Activated CD8-positive, alpha-beta T cell treated with anti-CD3 and anti-CD28 coated beads, Interleukin-2, amount 10 ng/mL, durations not matched to agents 7 days and 5 days (primary cell): ENCODE measurements at places on chromosomes 2 and 18.
A peak's percentile ranks its signal among the peaks of the same experiment; 100 is the strongest.

DNA sequence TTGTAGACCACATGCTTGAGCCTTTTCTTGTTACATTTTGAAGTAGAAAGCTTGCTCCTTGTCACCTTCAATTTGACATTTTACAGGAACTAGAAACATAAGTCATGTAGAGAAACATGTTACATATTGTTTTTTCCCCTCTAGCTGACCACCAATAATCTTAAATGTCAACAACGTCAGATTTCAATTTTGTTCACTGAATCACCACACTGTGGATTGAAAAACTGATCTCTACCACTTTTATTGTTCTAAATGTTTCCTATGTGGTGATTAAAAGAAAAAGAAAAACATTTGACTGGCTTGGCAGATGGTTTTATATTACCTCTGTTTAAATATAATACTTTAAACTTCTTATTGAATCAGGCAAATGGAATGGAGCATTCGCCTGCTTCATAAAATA, 87.7 kb downstream of the DSEL start:
- no peaks in the 10 kb centered on the region for H3K27me3 ChIP-seq
- no peaks in the 10 kb centered on the region for H3K36me3 ChIP-seq
- no peaks in the 10 kb centered on the region for H3K4me1 ChIP-seq
- no peak overlapping the region for H3K27ac ChIP-seq
- no peak for DNase-seq

DNA sequence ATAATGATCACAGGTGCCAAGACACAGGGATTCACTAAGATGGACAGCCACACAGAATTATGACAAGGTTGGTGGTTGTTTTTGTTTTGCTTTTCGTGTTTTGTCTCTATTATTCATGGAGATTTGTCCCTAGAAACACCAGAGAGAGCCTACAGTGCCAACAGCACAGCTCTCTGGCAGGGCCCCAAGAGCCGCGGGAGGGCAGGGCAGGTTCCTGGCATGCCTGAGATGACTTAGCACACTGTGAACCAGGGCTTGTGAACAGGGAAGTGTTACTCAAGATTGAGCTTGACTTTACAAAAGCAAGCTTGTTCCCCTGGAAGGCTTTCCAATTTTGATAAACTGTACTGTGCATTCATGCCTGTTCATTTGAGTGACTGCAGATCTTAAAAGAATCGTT, 437.4 kb upstream of the SALL3 start:
- H3K4me3 ChIP-seq: no peak overlapping the region
- DNase-seq: no peak
- H3K27me3 ChIP-seq: no peaks in the 10 kb centered on the region
- peaks cover 2% of the 10 kb centered on the region for H3K4me1 ChIP-seq
- H3K36me3 ChIP-seq: no peaks in the 10 kb centered on the region
- H3K27ac ChIP-seq: no peak overlapping the region

DNA sequence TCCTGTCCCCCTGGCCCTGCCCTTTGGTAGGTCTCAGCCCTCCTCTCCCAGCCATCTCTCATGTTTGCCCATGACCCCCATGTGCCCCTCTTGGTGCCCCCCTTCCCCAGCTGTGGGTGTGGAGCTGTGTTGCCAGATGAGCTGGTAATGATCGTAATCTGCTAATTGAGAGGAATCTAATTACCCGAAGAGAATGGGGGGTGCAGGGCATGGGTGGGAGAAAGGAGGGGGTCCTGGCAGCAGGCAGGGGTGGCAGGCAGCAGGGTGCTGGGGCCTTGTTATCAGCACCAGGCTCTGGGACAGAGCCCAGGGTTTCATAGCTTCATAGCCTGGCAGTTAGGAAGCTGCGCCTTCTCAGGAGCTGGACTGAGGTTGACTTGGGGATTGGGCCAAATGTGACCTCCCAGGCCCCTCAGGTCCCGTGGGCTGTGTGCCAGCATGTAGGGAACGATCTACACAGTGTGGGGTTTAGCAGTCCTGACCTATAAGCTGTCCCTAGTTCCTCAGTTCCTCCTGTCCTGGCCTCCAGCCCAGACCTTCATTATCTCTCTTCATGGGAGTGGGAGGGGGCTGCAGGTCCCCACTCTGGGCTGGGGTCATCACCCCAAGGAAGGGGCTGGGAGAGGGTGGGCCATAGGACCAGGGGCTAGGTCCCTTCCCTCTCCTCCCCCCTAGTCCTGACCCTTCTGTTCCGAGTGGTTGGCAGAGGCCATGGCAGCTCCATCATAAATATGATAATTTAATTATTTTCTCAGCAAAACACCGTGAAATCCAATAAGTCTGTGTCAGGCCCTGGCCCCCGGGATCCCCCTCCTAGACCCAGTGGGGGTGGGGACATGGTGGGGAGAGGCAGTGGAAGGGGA, 6.5 kb upstream of the ASIC4 start:
- H3K27me3 ChIP-seq: peaks cover 33% of the 10 kb centered on the region
- DNase-seq: no peak
- no peak overlapping the region for H3K27ac ChIP-seq
- peaks cover 6% of the 10 kb centered on the region for H3K4me1 ChIP-seq

DNA sequence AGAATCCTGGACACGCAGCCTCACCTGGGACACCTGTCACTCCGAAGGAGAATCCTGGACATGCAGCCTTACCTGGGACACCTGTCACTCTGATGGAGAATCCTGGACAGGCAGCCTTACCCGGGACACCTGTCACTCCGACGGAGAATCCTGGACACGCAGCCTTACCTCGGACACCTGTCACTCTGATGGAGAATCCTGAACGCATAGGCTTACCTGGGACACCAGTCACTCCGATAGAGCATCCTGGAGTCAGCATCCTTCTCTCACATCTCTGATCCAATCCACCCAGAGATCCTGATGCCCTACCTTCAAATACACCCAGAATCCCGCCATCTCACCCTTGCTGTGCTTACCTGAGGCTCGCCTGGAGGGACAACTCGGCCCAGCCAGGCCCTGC, 154.9 kb downstream of the NDUFA10 start:
- no peaks in the 10 kb centered on the region for H3K4me1 ChIP-seq
- no peak overlapping the region for H3K27ac ChIP-seq
- H3K36me3 ChIP-seq: no peaks in the 10 kb centered on the region
- DNase-seq: peak; percentile 12
- no peak overlapping the region for H3K4me3 ChIP-seq

GRCh38 chr2:60497500-60497899, 56.0 kb downstream of the BCL11A start:
- H3K27me3 ChIP-seq: no peaks in the 10 kb centered on the region
- H3K4me3 ChIP-seq: no peak overlapping the region
- H3K36me3 ChIP-seq: no peaks in the 10 kb centered on the region
- H3K4me1 ChIP-seq: peaks cover 17% of the 10 kb centered on the region
- H3K27ac ChIP-seq: no peak overlapping the region

DNA sequence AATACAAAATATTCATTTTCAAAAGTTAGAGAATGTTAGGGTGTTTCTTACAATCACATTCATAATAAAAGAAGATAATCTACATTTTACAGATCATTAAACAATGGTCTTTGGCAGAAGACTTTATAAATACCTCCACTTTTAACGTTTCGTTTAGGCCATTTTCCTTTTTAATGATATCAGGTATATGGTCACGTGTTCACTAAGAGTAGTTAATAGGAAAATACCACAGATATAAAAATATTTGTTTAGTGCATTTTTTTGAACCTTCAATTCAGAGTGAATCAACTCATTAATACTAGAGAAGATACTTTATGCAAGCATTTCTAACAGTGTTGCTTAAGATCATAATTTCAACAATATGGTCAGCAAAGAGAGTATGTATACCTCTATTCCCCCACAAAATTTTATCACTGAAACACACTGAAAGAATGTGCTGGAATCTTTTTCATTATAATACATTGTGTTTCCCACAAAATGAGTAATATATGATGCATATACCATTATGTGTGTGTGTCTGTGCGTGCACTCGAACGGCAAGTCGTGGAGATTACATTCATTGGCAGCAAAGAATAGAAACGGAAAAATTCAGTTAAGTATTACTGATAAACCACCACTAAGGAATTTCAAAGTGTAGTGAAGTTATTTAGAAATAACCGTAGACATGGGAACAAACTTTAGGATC, 319.9 kb upstream of the THUMPD2 start:
- no peaks in the 10 kb centered on the region for H3K27me3 ChIP-seq
- H3K27ac ChIP-seq: no peak overlapping the region
- DNase-seq: no peak
- H3K4me1 ChIP-seq: no peaks in the 10 kb centered on the region
- no peak overlapping the region for H3K4me3 ChIP-seq

DNA sequence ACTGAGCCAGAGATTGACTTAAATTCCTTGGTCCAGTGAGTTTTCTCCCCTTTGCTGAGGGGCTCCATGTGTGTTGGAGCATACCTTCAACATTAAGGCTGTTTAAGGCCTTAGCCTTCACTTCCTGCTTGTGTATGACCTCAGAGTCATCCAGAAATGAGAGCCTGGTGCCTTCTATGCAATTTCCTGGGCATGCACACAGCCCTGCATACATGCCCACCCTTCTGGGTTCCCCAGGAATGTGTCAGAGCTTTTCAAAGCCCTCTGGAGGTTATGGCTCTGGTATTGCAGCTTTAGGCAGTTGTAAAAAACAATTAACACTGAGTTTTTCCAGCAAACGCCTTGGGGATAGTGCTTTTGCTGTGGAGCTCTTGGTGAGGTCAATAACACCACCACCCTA, 16.7 kb downstream of the IL1R1 start:
- H3K4me1 ChIP-seq: no peaks in the 10 kb centered on the region
- no peaks in the 10 kb centered on the region for H3K36me3 ChIP-seq
- H3K27ac ChIP-seq: no peak overlapping the region
- no peak for DNase-seq

DNA sequence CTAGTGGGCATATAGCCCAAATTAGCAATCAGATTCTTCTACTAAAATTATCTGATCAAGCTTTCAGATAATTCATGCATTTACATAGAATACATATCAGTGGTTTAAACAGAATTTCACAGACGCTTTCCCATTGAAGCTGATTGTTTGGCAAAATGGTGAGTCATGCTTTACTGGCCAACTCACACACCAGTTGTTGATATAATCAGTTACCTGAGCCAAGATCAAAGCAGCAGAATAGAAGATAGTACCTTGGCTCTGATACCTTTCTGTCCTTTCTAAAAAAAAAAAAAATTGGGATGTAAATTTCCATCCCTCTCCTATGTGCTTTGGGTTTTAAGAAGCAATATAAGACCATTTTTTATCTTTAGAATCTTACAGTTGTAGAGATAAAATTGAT, 178.0 kb downstream of the MCFD2 start:
- H3K4me3 ChIP-seq: no peak overlapping the region
- H3K27ac ChIP-seq: no peak overlapping the region
- H3K4me1 ChIP-seq: no peaks in the 10 kb centered on the region
- H3K36me3 ChIP-seq: peaks cover 1% of the 10 kb centered on the region

- peaks cover 2% of the 10 kb centered on the region for H3K27me3 ChIP-seq
- H3K4me1 ChIP-seq: peaks cover 3% of the 10 kb centered on the region
- no peak overlapping the region for H3K4me3 ChIP-seq
- H3K27ac ChIP-seq: no peak overlapping the region
Observed at GRCh38 chr18:3321133-3321812, 59.3 kb downstream of the MYL12B start.

DNA sequence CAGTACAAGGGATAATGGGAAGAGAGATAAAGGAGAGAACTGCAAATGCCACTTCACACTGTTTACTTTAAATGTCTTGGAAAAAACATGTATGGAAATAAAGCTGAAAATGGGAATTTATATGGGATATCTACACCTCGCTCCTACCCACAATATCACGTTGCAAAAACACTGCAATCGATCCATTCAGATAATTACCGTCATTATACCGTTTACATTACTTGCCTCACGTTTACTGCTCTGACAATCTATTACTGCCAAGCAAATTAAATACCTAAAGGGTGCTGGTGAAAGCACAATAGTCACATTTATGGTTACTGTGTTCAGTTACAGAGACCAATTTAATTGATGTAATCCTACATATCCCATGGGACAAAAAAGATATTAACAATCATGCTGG, 214.7 kb upstream of the LYPD1 start:
- no peak for DNase-seq
- no peak overlapping the region for H3K4me3 ChIP-seq
- no peaks in the 10 kb centered on the region for H3K4me1 ChIP-seq
- H3K36me3 ChIP-seq: no peaks in the 10 kb centered on the region

- no peak for DNase-seq
- peaks cover 2% of the 10 kb centered on the region for H3K27me3 ChIP-seq
- H3K27ac ChIP-seq: no peak overlapping the region
- peaks cover 2% of the 10 kb centered on the region for H3K36me3 ChIP-seq
- H3K4me1 ChIP-seq: no peaks in the 10 kb centered on the region
- H3K4me3 ChIP-seq: no peak overlapping the region
Observed at GRCh38 chr2:241780939-241781569, 4.4 kb downstream of the GAL3ST2 start.

DNA sequence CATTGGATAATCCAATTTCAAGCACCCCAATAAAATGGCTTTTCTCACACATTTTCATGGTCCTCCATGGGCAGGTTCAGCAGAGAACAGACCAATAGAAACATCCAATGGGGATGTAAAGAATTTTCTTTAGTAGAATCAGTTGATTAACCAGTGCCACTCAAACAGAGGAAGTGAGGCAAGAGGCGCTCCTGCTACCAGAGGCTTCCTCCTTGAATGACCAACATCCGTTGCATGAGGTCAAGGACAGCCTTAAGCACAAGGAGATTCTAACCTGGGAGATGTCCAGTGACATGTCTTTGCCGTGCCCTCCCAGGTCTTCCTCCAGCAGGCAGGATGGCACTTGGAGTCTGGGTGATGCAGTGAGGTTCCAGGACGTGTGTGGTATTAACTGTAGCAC, 146.6 kb downstream of the PIEZO2 start:
- no peaks in the 10 kb centered on the region for H3K4me1 ChIP-seq
- no peak overlapping the region for H3K27ac ChIP-seq
- no peak for DNase-seq
- H3K27me3 ChIP-seq: no peaks in the 10 kb centered on the region

DNA sequence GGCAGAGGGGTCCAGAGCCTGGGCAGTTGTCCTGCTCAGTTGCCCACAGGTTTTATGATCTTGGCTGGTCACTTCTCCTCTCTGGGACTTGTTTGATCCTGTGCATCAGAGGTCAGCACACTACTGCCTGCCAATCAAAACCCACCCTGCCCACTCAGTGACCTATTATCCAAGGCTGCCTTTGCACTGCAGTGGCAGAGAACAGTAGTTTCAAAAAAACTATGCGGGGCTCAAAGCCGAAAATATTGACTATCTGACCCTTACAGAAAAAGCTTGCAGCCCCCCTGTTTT, 218.2 kb downstream of the CYP26B1 start:
- H3K27ac ChIP-seq: no peak overlapping the region
- no peaks in the 10 kb centered on the region for H3K27me3 ChIP-seq
- H3K4me1 ChIP-seq: no peaks in the 10 kb centered on the region
- H3K4me3 ChIP-seq: no peak overlapping the region
- no peaks in the 10 kb centered on the region for H3K36me3 ChIP-seq

GRCh38 chr2:119174216-119174992, 15.9 kb upstream of the C1QL2 start:
- no peak overlapping the region for H3K4me3 ChIP-seq
- H3K36me3 ChIP-seq: no peaks in the 10 kb centered on the region
- DNase-seq: peak; percentile 63
- no peak overlapping the region for H3K27ac ChIP-seq

GRCh38 chr2:48829036-48829435, 73.5 kb upstream of the LHCGR start:
- H3K4me3 ChIP-seq: no peak overlapping the region
- H3K36me3 ChIP-seq: no peaks in the 10 kb centered on the region
- DNase-seq: no peak
- H3K27ac ChIP-seq: no peak overlapping the region
